ENCODE measurements at places on chromosomes 5 and 9.

DNA sequence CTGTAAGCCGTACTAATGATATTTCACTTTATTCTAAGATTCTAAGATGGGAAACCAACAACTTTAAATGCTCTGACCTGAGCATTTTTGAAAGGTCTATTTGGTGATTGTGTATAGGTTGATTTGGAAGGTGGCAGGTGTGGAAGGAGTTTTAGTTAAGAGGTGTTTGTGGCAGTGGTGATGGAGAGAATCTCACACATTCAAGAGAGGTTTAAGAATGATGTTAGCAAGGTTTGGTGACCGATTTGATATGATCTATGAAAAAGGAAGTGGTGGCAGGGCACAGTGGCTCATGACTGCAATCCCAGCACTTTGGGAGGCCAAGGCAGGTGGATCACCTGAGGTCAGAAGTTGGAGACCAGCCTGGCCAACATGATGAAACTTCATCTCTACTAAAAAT lies 319.2 kb upstream of the CD180 start:
- DNase-seq = no peak

DNA sequence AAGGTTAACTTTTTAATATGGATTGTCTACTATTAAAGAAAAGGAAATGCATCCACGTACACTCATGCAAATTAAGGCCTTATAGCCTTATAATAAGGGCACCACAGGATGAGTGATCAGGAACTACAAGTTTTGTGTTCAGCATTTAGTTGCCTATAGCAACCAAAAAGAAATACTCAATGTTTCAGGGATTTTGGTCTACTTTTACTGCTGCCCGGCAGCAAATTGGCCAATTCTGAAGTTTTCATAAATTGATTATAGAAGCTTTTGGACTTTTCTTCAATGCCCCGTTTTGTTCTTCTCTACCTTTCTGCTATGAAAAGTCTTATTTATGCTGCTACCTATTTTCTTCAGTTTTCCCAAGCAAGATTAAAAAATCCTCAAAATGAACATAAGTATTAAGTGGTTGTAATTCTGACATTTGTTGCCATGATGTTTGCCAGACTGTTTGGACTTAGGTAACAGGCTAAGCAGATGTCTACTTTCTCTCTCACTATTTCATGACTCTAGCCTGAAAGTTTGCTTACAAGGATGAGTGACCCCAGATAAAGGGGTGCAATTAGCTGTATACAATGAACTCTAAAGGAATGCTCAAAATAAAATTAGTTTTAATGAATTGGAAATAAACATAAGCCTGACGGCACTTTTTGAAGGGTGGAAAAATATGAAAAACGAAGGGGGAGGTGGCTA lies 391.5 kb upstream of the DAB2 start:
- peak; percentile 24 for DNase-seq

DNA sequence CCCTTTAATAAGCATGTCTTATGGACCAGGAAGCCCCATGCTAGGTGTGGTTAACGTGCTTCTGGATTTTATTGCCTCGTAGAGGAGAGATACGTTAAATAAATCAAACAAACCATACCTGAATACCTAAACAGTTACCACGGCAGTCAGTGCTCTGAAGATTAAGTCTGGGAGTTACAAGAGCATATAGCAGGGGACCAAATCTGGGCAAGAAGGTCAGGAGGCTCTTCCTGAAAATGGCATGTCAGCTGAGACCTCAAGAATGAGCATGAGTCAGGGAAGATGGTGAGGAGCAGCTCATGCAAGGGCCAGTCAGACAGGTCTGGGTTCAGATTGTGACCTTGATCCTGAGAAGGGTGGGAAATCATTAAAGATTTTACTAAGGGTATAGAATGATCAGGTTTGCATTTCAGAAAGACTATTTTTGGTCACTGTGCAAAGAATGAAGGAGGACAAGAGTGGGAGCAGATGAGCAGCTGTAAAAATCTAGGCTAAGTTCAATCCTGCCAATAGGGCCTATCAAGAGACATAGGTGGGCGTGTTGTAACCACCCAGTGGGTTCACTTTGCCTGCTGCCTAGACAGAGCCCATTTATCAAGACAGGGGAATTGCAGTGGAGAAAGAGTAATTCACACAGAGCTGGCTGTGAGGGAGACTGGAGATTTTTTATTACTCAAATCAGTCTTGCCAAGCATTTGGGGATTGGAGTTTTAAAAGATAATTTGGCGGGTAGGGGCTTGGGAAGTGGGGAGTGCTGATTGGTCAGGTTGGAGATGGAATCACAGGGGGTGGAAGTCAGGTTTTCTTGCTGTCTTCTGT lies 4.8 kb upstream of the ZNF366 start:
- DNase-seq = no peak

DNA sequence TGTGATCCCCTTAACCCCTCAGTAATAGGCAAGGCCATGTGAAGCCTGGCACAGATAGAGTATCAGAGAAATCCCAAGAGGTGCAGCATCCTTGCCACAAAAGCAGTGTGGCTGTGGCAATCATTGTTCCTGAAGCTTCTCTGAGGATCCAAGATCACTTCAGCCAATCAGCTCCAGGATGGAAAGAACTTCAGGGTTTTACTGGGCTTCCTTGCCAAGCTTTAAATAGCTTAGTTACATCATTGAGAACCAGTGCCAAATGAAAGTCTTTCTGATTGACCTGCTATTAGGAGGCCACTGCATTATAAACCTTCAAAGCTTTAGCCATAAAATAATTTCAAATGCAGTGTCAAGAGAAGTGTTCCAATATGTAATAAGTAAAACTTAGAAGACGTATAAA lies 430.6 kb downstream of the PIK3R1 start:
- no peak for DNase-seq

DNA sequence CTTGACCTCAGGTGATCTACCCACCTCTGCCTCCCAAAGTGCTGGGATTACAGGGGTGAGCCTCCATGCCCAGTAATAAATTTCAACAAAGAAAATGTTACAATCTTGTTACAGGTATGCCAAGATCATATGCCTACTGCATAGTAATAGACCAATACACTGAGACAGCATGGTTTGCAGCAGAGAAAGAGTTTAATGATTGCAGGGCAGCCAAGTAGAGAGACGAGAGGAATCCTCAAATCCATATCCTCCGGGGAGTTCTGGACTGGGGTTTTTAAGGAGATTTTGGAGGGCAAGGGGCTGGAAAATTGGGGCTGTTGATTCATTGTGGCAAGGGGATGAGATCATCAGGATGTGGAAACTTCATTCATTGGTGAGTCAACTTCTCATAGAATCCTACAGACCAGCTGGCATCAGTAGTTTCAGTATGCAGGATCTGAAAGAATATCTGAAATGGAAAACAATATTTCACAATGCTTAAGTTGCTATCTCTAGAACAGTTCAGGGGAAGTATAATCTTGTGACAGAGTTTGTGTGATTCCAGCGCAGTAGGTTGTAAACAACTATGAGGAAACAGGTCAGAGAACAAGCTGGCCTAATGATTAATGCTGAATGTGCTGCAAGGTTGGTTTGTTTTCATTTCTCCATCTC lies 14.8 kb upstream of the TUT7 start:
- no peak for DNase-seq

GRCh38 chr9:90848866-90849265 lies 47.2 kb downstream of the SYK start:
- DNase-seq = no peak

GRCh38 chr9:136292026-136292538 lies 11.8 kb downstream of the CCDC187 start:
- DNase-seq = no peak

GRCh38 chr5:76469656-76470290 lies 66.7 kb downstream of the IQGAP2 start:
- no peak for DNase-seq

- DNase-seq = no peak
These were observed 1225.2 kb downstream of the PTPRD start for GRCh38 chr9:9387511-9388115.

GRCh38 chr5:105978011-105978410 lies 1692.7 kb downstream of the EFNA5 start:
- DNase-seq = no peak

- DNase-seq = no peak
These were observed 8.1 kb upstream of the C5orf24 start for GRCh38 chr5:134837530-134838181.

- DNase-seq = no peak
These were observed 101.9 kb downstream of the MTRR start for GRCh38 chr5:7970816-7971215.

DNA sequence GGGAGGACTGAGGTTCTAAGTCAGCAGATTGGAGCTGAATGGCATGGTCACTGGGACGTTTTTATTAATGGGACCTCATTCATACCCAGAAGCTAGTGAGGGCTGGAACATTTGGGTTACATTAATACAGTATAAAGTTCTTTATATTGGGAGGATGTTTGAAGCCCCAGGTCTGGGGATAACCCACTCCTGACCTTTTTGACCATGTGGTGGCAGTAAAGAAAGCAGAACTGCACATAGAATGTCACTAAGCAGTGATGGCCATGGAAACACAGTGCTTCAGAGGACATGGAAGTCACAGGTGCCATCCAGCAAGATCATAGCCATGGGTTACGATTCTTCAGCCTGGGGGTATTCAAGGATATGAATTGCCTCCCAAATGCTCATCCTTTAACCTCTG lies 176.0 kb downstream of the ATP10B start:
- DNase-seq = no peak

- peak; percentile 58 for DNase-seq
These were observed 378.9 kb downstream of the KCTD16 start for GRCh38 chr5:144549580-144549979.

- DNase-seq = peak; percentile 72
These were observed 83.3 kb downstream of the ZNF354C start for GRCh38 chr5:179143446-179143845.

GRCh38 chr9:18989865-18990264 lies 43.1 kb downstream of the SAXO1 start:
- no peak for DNase-seq

GRCh38 chr9:136671254-136671614 lies 8.5 kb downstream of the EGFL7 start:
- no peak for DNase-seq

GRCh38 chr5:36029914-36030313 lies 36.8 kb downstream of the UGT3A2 start:
- no peak for DNase-seq

GRCh38 chr5:117487556-117487955 lies 912.9 kb upstream of the SEMA6A start:
- no peak for DNase-seq

- DNase-seq = no peak
These were observed 91.7 kb downstream of the GNA14 start for GRCh38 chr9:77556396-77556795.

- DNase-seq = no peak
These were observed 1054.9 kb downstream of the PTPRD start for GRCh38 chr9:9557804-9558334.

- DNase-seq = no peak
These were observed 49.4 kb upstream of the NEURL1B start for GRCh38 chr5:172591636-172592035.

- DNase-seq = no peak
These were observed 28.7 kb downstream of the LARP1 start for GRCh38 chr5:154783774-154784460.

All from eye (tissue), 1 donor.